ENCODE measurements at places on chromosomes 4 and X. TPM values are rescaled to one million over a fixed set of nuclear protein-coding genes. Genes with fewer than 3 reads are reported as not detected.

Gene IL1RAPL1
- total RNA-seq: not detected

- DNase-seq: peak; percentile 68
Observed at GRCh38 chr4:52983563-52984303, 121.6 kb downstream of the RASL11B start.

DNA sequence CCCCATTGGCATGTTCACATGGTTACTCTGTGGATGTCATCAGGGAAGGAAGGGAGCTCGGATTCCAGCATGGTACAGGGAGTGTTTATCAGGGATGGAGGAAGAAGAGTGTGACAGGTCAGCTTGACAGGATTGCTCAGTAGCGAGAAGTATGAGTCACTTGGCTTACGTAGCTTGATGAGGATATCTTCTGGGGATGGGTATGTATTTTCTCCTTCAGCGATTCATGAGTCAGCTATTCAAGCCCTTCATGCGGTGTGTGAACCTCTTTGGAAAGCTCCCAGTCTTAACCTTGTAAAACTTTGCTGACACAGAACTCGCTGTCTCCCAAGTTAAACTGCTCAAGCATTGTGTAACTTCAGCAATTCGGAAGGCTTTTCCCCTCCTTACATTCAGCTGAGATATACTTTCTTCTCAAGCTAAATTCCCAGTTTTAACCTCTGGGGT, 275.4 kb downstream of the ARHGAP10 start:
- DNase-seq: no peak

DNA sequence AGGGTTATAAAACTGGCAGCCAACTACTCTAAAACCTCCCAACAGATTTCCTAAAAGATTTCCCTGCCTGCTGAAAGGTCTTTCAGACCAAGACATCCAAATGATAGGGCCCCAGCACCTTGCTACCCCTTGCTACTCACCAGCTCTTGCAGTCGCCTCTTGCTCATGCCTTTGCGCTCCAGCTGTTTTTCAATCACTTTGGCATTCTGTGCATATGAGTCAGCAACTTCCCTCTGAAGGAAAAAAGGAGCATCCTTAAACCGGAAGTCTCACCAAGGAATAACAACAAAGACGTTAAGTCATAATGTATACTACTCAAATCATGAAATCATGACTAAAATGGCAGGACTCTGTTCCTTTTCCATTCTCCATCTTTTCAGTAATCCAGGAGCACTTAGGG, 24.0 kb downstream of the STEEP1 start:
- DNase-seq: no peak

DNA sequence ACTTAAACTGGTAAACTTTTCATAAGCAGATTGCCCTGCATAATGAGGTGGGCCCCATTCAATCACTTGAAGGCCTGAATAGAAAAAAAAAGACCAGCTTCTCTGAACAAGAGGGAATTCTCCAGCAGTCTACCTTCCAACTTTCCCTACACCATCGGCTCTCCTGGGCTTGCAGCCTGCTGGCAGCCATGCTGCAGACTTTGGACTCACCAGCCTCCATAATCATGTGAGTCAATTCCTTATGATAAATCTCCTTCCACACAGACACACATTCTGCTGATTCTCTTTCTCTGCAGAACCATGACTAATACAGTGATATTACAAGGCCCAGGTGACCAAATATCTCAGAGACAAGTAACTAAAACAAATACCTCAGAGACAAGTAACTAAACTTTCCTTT, 113.8 kb upstream of the WDR17 start:
- no peak for DNase-seq

- no peak for DNase-seq
Observed at GRCh38 chrX:8455557-8455956, 9.1 kb upstream of the VCX3B start.
